ENCODE measurements at places on chromosomes 11 and 22.

DNA sequence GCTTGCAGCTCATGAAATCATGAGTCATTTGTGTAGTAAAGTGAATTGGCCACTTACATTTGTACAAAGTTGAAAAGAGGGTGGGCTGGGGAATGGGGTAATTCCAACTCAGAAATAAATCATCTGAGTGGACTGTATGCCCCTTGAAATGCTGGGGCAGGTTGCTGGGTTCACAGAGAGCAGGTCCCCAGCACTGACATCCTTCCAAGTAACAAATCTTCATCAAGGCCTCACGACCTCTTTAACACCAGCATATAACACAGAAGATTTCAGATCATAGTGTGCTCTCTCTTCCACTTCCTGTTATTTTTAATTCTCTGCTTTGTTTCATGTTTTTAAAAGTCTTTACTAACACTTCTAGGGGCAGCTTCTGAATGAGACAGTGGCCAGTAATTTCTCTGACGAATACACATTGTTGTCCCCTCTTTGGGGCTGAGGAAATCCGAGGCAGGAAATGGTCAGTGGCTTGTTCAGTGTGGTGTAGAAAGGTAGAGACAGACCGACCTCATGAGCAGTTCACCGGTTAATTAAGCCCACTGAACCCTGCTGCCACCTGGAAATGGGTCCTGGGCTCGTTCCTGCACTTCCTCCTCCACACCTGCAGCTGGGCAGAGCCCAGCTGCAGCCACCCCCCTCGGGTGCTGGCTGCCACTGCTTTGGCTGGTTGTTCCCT, 127.7 kb downstream of the MAML2 start:
- DNase-seq: no peak

DNA sequence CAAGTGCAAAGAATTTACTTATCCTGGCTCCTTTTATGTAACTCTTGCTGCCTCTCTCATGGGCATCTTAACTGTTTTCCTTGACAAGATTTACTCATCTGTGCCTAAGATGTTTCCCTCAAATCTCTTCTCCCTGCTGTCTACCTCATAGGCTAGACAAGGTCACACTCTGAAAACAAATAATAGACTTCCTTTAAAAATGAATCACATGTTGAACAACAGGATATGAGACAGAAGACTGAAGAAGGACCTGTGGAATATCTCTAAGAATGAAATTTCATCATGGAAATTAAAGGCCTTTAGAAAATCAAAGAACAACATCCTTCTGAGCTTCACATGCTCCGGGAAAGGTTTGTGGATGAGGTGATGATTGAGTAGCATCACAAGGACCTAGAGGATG, 6.0 kb upstream of the SCGB2A2 start:
- no peak for DNase-seq

GRCh38 chr11:19398273-19398672, 157.5 kb upstream of the E2F8 start:
- DNase-seq: no peak

GRCh38 chr11:45715418-45715817, 50.0 kb upstream of the CHST1 start:
- DNase-seq: no peak

- no peak for DNase-seq
Observed at GRCh38 chr22:31036671-31037550, 44.2 kb upstream of the SMTN start.

DNA sequence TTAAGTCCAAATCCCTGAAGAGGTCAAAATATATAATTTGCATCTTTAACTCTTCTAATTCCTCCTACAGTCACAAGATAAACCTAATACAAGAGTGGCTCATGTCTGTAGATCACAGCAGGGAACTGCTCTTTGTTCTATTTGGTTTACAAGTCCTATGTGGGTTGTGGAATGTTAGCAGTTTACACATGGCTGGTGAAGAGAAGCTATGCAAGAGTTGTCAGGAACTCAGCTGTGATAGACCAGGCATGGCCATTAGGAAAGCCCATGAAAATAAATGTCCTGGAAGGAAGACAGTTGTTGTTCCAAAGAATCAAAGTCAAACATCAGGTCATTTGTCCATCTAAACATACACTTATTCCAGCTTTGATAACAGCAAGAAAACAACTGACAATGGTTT, 312.4 kb upstream of the PITPNB start:
- no peak for DNase-seq

- no peak for DNase-seq
Observed at GRCh38 chr11:124556828-124557227, 13.0 kb upstream of the OR8A1 start.

DNA sequence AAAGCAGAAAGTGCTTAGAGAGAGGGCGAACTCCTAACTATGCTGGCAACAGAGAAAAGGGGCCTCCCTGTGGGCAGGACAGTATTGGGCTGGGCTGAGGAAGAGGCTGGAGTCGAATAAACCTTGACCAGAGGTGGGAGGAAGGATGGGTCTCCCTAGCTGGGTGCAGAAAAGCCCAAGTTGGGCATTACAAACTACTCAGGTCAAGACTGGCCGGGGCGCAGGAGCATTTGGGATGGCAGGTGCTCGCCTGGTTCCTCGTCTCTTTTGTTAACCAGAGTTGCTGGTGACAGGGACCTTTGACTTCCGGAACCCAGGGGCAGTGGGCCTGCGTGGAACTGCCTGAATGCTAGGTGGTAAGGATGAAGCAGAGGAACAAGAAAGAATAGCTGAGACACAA, 80.3 kb upstream of the SHISAL1 start:
- DNase-seq: no peak

DNA sequence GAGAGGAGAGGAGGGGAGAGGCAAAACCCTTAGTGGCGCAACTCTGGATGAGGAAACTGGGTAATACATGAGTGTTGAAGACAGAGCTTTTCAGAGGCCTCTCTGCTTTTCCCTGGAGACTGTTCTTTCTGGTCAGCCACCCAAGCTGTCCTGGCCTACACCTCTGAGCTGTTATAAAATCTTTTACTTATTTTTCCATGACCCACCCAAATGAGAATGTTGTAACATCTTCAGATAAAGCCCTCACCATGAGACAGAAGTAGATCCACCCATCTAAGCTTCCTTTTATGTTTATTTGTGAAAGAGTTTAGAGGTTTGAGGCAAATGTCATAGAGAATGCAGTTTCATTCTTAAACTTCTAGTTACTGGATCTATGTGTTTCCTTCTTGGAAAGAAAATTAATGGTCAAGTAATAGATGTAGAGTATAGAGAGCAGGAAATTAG, 20.3 kb upstream of the APLP2 start:
- DNase-seq: no peak

- DNase-seq: no peak
Observed at GRCh38 chr11:71075871-71076420, 176.4 kb downstream of the SHANK2 start.

DNA sequence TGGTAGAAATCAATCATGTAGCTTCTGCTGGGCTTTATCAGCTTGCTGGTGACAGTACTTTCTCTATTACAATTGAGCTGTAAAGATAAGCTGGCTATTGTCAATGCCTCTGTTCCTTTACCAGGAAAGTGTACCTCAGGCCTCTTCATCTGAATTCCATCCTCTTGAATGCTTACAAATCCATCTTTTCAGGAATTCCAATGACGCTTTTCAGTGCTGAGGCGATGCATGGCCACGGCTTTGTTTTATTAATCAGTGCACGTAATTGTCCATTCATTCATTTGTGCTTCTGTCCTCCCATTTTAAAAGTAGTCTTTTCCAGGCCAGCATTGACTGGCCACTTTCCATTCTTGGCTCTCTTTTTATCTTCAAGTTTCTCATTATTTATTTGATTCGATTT, 202.0 kb downstream of the PGR start:
- DNase-seq: no peak

GRCh38 chr11:124737638-124738305, 2.0 kb upstream of the NRGN start:
- DNase-seq: no peak

- no peak for DNase-seq
Observed at GRCh38 chr22:29628996-29629902, 25.8 kb downstream of the NF2 start.

DNA sequence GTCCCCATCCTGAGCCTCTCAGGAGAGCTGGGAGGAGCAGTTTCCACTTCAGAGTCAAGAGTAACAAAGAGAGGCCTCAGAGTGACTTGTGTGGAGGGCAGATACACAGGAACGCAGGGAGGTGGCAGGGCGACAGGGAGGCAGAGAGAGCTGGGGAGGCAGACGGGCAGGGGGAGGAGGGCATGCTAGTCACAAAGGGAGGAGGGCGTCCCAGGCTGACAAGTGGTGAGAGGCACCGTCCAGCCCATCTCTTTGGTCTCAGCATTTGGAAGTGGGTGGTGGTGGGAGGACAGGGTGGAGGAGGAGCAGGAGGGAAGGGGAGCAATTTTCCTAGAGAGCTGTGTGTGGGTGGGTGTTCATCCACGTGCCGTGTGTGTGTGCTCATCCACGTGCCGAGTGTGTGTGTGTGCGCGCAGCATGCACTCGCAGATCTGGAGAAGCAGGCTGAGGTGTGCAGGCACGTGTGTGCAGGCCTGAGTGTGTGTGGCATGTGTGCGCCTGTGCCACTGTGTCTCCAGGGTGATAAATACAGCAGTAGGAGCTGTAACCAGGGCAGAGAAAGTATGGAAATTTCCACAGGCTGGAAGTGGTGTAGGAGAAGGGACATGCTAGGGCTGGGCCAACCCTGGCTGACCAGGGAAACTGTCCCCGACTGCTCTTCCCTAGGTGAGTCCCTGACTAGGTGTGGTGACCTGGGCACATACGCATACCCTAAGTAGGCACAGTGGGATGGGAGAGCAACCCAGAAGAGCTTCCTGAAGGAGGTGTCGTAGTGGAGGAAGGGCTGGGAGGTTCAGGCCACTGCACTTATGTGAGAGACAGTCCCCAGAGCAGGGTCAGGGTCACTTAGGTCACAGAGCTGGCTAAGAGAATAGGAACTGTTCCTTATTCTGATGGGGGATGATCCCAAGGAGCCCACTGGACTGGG, 7.3 kb upstream of the PDE2A start:
- peak; percentile 49 for DNase-seq

DNA sequence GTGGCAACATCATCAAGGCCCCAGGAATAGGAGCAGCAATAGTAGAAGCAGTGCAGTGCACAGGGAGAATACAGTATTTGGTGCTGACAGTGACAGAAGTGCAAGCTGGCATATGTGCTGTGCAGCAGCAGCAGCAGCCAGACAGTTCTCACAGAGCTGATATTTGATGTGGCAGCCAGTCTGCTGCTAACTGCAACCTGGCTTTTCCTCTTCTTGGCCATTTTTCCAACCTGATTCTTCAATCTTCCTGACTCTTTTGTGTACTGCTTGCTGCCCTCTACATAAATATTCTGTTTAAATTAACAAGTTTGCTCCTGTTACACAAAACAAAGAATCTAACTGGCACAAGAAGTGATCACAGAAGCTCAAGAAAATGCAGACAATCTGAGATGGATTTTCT, 102.0 kb downstream of the CASP12 start:
- DNase-seq: no peak

GRCh38 chr22:31098632-31099110, 8.7 kb downstream of the SELENOM start:
- DNase-seq: no peak

GRCh38 chr11:72223615-72224563, 678 bp upstream of the INPPL1 start:
- peak; percentile 79 for DNase-seq

Data from NCI-H510A (cell line).